ENCODE measurements at places on chromosomes 12 and 14.

GRCh38 chr14:95308073-95308472 is 11.6 kb downstream of the CLMN start:
- DNase-seq, result no peak

DNA sequence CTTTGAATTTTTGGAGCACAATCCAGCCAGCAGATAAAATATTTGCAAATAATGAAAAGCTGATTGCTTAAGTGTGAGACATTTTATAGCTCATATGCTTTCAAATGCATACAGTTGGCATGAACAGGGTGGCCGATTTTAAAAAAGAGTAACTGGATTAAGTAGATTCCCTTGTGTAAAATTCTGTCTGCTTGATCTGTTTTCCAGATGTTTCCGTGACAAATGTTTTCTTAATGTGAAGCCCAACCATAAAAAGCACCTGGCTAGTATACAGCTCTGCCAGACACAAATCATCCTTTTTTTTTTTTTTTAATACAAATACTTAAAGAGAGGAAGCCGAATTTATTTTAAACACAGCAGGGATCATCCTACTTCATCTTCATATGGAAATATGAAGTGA is 440.7 kb downstream of the CCER1 start:
- DNase-seq, result no peak

DNA sequence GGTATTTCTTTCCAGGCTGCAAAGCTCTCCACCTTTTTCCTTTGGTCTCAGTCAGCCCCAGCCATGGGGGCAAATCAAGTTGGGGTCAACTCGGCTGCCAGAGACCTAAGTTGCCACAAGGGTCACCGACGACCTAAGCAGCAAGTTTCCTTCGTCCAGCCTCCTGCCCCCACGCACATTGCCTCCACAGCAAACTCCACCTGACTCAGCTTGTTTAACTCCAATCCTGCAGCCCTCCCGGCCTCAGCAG is 767 bp upstream of the KCNMB4 start:
- DNase-seq, result no peak

- DNase-seq, result no peak
Observed at GRCh38 chr14:98035396-98035795, 1236.6 kb downstream of the BCL11B start.

DNA sequence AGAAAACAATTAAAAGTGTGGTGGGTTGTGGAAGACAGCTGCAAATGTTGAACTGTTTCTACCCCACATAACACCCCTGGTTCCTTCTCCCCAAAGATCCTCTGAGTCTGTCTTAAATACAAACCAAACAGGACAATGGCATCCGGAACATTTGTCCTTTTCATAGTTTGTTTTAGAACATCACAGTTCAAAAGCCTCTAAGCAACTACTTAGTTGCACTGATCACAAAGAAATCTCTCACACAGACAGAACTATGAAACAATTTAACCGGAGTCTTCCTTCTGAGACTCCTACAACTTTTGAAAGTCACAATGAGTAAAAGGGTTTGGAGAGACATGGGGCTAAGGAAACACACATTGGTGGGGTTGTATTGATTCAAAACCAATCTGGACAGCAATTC is 125.6 kb downstream of the SLC25A21 start:
- DNase-seq, result no peak

GRCh38 chr14:101426466-101426865 is 134.8 kb upstream of the DIO3 start:
- DNase-seq, result no peak

- DNase-seq, result no peak
Observed at GRCh38 chr14:74368441-74368840, 20.2 kb downstream of the VRTN start.

DNA sequence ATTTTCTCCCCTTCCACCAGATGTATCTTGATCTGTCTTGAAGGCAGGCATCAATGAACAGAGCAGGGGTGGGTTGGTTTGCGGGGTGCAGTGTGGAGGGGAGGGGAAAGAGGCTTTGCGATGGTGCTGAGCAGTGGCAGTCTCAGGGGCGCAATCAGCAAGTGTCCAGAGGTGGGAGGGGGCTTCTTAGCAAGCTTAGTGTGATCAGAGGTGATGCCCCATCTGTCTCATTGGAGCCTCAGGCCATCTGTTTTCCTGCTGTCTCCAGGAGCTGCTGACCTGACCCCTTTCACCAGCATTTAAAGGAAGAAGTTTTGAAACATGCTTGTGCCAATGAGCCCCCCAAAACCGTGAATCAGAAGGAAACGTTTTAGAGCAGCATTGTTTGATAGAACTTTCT is 187.7 kb upstream of the LHX5 start:
- no peak for DNase-seq

- no peak for DNase-seq
Observed at GRCh38 chr12:131916306-131917138, 12.6 kb upstream of the PUS1 start.

- no peak for DNase-seq
Observed at GRCh38 chr12:126106706-126107105, 1041.5 kb downstream of the AACS start.

GRCh38 chr12:89521364-89522223 is 3.0 kb downstream of the GALNT4 start:
- DNase-seq, result no peak

GRCh38 chr12:55724226-55724939 is 4.2 kb downstream of the RDH5 start:
- peak; percentile 20 for DNase-seq

DNA sequence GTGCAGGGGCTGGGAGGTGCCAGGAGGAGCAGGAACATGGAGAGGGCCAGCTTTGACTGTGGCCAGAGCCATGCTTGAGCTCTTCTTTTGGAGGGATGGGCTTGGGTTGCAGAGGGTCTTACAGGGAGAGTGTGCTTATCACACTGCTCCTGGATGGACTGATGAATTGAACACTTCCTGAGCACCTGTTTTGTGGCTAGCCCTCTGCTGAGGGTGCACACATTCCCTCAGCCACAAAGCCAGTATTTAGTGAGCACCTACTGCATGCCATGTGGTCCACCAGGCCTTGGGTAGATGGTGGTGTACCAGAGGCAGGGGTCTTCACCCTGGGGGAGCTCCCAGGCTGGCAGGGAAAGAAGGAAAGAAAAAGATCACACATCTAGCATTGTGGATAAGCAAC is 118.9 kb downstream of the SLC25A47 start:
- DNase-seq, result no peak

DNA sequence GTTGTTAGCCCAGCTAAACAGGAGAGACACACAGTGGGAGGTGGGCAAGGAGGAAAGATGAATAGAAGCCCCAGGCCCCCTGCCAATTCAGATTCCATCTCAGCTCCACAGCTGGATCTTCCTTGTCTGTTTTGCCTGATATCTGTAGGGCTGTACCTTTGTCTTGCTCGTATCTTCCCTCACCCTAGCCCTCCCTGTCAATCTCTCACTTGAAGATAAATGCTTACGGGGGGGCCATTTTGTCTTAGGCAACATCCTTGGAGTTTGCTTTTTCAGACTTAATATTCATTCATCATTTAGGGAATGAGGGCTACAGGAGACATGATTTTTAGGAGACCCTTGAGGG is 2.4 kb downstream of the KIF5A start:
- DNase-seq, result no peak

DNA sequence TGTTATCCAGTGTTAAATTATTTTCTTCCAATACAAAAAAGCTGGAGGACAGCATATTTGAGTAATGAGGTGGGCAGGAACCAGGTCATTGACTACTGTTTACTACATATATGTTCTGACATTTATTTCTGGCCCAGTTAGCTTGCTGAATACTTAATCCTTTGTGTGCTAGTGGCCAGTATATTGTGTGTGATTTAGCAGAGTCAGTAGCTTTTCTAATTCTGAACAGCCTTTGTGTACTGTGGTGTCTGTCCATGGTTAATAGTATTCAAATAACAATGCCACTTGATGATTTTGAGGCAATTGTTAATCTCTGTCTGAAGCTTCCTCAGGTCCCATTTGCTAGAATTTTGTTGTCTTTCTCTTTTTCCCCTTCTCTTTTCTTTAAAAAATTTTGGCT is 286.5 kb upstream of the E2F7 start:
- no peak for DNase-seq

GRCh38 chr14:75401361-75401760 is 26.5 kb upstream of the JDP2 start:
- DNase-seq, result no peak

GRCh38 chr12:11724888-11725311 is 75.4 kb downstream of the ETV6 start:
- no peak for DNase-seq

DNA sequence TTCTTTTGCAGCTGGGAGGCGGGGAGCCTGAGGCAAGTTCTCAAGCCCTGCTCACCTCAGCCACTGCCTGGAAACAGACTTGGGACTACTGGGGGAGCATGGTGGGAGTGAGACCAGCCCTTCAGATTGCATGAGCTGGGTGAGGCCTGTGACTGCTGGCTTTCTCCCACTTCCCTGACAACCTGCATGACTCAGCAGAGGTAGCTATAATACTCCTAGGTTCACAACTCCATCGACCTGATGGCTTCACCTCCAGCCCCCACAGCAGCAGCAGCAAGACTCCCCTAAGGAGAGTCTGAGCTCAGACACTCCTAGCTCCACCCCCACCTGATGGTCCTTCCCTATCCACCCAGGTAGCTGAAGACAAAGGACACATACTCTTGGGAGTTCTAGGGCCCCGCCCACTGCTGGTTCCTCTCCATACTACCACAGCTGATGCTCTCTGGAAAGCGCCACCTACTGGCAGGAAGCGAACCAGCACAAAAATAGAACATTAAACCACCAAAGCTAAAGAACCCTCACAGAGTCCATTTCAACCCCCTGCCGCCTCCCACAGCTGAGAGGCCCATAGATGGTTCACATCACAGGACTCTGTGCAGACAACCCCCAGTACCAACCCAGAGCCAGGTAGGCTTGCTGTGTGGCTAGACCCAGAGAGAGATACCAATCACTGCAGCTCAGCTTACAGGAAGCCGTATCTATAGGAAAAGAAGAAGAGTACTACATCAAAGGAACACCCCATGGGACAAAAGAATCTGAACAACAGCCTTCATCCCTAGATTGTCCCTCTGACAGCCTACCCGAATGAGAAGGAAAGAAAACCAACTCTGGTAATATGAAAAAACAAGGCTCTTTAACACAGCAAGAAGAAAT is 68.7 kb downstream of the RPAP3 start:
- peak; percentile 42 for DNase-seq

DNA sequence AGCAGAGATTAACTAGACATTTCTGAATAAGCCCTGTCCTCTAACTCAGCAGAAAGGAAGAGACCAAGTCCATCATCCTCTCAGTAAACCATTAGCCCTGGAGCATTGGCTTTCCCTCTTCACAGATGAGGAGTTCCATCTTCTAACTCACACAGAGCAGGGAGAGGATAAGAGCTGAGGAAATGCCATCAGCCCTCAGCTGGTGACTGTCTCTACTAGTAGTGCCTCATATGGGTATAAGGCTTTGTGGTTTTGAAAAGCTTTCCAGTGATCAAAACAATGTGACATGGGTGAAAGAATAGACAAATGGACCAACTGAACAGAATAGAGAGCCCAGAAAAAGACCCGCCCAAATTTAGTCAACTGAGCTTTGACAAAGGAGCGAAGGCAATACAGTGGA is 197.2 kb upstream of the NUDT4 start:
- DNase-seq, result no peak

- no peak for DNase-seq
Observed at GRCh38 chr12:76588881-76589565, 29.5 kb upstream of the OSBPL8 start.

GRCh38 chr14:101540481-101541462 is 20.5 kb upstream of the DIO3 start:
- DNase-seq, result no peak

DNA sequence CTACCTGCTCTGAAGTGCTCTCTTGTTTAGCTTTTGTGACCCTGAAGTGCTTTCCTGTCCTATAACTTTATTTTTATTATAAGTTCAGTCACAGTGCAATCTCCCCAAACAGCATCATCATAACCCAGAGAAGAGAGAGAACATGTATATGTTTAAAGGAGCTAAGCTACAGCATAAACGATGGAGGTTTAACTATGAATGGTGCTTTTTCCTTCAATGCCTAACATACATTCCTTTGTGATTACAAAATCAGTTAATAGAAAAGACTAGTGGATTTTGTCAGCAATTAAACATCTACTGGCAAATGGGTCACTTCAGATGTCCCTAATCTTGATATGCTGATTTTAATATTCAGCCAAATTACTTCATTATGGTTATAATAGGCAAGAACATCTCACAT is 46.4 kb downstream of the ZFYVE21 start:
- no peak for DNase-seq

DNA sequence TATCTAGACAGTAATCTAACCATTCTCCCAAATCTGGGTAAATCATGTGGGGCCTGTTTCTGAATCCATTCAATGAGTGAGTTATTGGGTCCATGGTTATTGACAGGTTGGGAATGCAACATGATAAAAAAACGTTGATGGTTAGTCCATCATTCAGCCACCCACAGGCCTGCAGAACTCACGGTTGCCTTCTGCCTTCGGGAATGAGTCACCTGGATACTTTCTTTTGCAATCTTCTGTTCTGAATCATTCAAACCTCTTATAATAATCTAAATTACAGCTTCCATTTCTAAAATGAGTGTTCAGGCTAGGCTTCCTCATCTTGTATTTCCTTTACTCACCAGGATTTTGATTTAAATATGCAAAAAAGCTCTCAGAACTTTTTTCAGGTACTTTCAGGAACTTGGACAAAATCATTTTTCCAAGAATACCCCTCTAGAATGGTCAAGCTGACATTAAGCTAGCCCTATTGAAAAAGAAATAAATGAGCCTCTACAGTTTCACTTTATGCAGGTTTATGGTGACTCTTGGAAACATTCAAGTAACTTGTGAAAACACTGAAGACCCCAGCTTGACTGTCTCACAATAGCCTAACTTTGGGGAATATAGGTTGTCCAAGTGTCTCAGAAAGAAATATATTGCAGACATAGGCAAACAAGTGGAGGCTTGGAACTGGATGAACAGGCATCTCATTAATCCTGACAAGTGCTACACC is 94.4 kb downstream of the KCNK10 start:
- no peak for DNase-seq

All from NCI-H748 treated with DMSO at 0.1 percent for 48 hours (cell line).